ENCODE measurements at places on chromosomes 6 and 20. TPM values are rescaled to one million over a fixed set of nuclear protein-coding genes. Genes with fewer than 3 reads are reported as not detected.

Gene BPIFA1
- not detected for total RNA-seq

Gene SLC22A1
- 2.4 TPM for total RNA-seq

Gene HMGCLL1
- total RNA-seq, result 0.18 TPM

Gene SLC13A3
- 0.03 TPM for total RNA-seq

Gene ANKRD66
- not detected for total RNA-seq

Gene CRISP3
- total RNA-seq, result not detected

Measured in A549 treated with dexamethasone at 1 μM for 4 hours (cell line).